GM12878 (cell line): ENCODE measurements at places on chromosomes 6 and 20. TPM values are rescaled to one million over a fixed set of nuclear protein-coding genes. Genes with fewer than 3 reads are reported as not detected.

The CST7 gene
- not detected in 2 replicates for total RNA-seq

- H3K4me3 ChIP-seq: no peak overlapping the region
- H3K27me3 ChIP-seq: no peaks in the 10 kb centered on the region
- H3K36me3 ChIP-seq: no peaks in the 10 kb centered on the region
- no peak for DNase-seq
- no peaks in the 10 kb centered on the region for H3K4me1 ChIP-seq
Observed at GRCh38 chr6:115539531-115539930, 521.2 kb downstream of the FRK start.

The C6orf15 gene
- total RNA-seq: not detected in 2 replicates

The SUN5 gene
- not detected in 2 replicates for total RNA-seq
